Left lung (tissue), 14 donors: ENCODE measurements at places on chromosomes 3 and 15. TPM values are rescaled to one million over a fixed set of nuclear protein-coding genes. Genes with fewer than 3 reads are reported as not detected.

Gene STAC
- polyA plus RNA-seq = 1.6 TPM

Gene TMCO5A
- polyA plus RNA-seq = not detected

DNA sequence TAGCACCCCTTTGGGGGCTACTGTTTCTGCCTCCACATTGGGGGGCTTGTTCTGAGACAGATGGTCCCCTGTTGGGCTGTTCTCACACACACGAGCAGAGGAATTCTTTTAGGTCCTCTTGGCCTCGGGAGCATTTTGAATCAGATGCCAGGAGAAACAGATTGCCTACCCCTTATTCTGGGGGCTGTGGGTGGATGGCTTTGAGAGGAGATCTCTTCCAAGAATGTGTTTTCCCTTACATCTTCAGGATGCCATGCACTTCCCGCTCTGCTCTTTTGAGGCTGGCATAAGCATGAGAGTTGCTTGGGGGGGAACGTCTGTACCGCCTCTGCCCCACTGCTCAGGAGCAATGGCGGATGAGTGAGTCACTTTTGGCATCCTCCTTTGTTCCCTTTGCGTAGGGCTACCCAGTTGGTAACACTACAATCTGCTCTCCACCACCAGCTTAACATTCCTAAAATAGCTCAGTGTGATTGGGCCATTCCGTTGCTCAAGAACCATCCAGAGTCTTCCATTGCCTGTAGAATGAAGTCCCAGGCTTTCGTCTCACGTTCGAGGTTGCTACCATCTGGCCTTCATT lies 154.4 kb downstream of the RPLP1 start:
- no peak for DNase-seq

Gene RAB6B
- 5.9 TPM for polyA plus RNA-seq

Gene TTLL13
- 0.21 TPM for polyA plus RNA-seq

Gene ZNF80
- not detected for polyA plus RNA-seq

Gene SNTN
- 13.9 TPM for polyA plus RNA-seq

GRCh38 chr3:137065381-137065780 lies 107.6 kb downstream of the IL20RB start:
- DNase-seq = no peak

DNA sequence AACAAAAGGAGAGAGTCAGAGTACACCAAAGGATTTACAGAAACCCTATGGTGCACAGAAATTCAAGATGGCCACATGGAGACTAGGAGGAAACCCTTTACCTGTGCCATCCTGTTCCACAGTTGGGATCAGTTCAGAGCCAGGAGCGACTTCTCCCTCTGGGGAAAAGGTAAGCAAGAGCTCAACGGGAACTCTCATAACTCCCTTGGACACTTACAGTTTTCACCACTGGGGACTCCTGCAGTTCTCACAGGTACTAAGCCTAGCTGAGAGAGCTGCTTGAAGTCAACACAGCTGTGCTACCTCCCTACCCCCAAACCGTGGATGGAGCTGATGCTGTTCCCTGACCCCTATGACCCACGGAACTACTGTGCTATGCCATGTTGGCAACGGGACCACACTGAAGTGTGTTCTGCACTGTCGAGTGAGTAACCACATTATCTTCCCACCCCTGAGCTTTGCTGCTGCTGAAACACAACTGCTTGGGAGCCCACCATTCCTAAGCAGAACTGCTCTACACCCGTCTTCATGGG lies 606.8 kb downstream of the GBE1 start:
- DNase-seq = no peak

- DNase-seq = no peak
Observed at GRCh38 chr3:40333416-40333815, 23.9 kb downstream of the EIF1B start.

Gene NR1I2
- 0.46 TPM for polyA plus RNA-seq

- no peak for DNase-seq
Observed at GRCh38 chr15:89939910-89940309, 27.2 kb upstream of the ARPIN start.

Gene ZNF197
- 36.5 TPM for polyA plus RNA-seq

- DNase-seq = no peak
Observed at GRCh38 chr15:64284042-64284441, 71.9 kb downstream of the CSNK1G1 start.

Gene MOBP
- 0.08 TPM for polyA plus RNA-seq

DNA sequence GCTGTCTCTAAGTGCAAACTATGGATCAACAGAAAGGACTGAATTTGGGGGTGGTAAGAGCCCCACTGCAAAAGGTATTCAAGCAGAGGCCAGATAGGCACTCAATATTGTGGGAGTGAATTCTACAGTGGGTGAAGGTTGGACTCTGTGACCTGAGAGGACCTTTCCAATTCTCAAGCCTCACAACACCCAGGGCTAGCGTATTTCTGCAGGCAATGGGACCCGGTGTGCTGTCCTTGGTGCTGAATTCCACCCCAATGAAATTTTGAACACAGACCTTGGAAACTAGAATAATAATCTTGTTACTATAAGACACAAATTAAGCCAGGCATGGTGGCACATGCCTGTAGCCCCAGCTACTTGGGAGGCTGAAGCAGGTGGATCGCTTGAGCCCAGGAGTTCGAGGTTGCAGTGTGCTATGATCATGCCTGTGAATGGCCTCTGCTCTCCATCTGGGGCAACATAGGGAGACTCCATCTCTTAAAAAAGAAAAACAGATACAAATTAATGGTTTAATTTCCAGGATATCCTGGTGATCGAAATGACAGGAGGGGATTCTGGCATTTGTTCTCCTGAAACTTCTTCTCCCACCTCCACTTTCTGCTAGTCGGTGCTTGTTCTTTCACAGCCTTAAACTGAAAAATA lies 135.4 kb downstream of the RAB11A start:
- no peak for DNase-seq

Gene HIGD2B
- not detected for polyA plus RNA-seq

DNA sequence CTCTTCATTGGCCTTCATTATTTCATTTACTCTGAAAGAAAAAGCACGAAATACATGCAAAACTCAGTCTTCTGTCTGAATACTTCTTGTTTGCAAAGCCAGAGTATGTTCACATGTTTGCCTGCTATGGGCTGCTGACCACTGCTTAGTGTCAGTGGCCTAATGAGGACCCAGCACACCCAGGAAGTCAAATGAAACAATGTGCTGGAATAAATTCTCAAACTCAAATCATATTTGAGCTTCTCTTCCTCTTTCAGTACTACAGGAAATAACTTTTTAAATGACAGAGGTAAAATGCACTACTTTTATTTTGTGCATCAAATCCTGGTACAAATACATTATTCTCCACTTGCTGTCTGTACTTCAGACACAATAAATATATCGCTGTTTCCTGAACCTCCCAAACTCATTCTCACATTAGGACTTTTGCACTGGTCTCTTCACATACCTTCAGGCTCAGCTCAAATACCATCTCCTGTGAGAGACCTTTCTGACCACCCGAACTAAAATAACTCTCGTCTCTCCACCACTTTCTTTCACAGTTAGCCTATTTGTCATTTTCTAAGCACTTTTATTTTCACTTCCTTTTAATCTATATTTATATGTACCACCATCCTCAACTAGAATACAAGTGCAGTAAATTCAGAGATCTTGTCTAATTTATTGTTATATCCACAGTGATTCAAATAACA lies 176.8 kb downstream of the TUSC7 start:
- no peak for DNase-seq

Gene ZDHHC19
- 0.48 TPM for polyA plus RNA-seq

GRCh38 chr3:64141476-64141875 lies 83.8 kb downstream of the PRICKLE2 start:
- DNase-seq = no peak

DNA sequence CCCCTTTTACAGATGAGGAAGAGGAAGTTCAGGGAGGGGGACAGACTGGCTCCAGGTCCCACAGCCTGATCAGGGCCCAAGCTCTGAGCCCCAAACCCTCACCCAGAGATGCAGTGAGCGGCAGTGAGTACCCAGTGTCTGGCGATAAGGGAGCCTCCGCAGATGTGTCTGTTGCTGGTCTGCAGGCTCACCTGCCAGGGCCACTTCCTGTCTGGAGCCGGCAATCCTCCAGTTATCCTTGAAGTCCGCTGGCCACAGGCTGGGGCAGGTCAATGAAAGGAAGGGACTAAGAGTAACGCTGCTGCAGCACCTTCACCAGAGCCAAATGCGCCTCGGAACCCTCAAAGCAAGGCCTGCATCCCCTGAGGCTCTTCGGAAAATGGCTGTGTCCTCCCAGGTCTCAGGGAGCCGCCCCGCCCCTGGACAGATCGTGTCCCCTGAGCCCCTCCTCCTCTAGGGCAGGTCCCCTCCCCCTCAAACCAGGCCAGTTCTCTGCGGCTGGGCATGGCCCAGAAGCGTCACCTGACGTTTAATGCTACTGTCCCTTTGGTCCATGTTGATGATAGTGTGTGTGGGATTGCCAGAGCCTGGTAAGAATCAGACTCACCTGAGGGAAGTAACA lies 51.5 kb downstream of the MYL3 start:
- DNase-seq = peak; percentile 14

- no peak for DNase-seq
Observed at GRCh38 chr3:123821920-123822319, 62.2 kb downstream of the MYLK start.

Gene UBA5
- polyA plus RNA-seq = 66.1 TPM

DNA sequence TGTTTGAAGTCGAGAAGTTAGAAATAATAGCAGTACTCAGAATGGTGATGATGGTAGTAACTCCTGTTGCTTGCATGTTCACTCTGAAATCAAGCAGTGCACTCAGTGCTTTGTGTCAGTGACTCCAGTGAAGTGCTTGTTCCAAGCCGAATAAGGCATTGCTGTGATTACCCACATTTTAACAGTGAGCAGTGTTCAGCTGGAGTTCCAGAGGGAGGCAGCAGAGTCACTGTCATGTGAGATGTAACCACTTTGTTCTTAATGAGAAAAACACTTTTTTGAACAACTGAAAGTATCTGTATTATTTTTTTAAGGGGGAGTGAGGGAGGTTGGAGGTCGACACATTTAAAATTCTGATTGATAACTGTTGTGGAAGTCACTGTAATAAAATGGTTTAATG lies 3.7 kb downstream of the MDFIC2 start:
- no peak for DNase-seq

- DNase-seq = no peak
Observed at GRCh38 chr3:29465836-29466235, 185.0 kb downstream of the RBMS3 start.

DNA sequence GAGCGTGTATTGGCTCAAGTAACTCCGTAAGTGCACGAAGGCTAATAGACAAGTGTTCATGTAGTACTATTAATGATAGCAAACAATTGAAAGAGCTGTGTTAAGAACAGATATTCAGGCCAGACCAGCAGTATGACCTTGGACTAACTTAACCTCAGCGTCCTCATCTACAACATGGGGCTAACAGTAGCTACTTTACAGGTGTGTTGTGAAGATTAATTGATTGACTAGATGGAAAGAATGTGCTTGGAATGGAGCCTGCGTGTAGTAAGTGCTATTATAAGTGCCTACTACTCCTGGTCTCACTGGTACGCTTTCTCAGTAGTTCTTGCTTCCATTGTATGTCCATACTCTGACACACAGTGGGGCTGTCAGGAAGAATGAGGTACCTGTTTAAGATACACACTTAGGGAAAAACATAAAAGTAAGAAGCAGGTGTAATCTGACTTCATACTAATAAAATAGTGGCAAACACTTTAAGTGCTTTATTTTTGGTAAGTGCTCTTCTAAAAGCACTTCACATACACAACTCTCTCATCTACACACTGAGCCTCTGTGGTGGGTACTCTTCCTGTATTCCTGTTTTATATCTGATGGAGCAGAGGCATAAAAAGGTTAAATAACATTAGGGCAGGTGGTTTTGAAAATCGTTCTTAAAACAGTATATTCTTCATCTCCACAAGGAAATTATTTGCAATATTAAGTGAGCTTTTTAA lies 24.3 kb upstream of the FBXL22 start:
- DNase-seq = no peak

- DNase-seq = peak; percentile 31
Observed at GRCh38 chr3:47007001-47007400, 27.5 kb downstream of the NBEAL2 start.

Gene HDDC3
- 15.4 TPM for polyA plus RNA-seq

DNA sequence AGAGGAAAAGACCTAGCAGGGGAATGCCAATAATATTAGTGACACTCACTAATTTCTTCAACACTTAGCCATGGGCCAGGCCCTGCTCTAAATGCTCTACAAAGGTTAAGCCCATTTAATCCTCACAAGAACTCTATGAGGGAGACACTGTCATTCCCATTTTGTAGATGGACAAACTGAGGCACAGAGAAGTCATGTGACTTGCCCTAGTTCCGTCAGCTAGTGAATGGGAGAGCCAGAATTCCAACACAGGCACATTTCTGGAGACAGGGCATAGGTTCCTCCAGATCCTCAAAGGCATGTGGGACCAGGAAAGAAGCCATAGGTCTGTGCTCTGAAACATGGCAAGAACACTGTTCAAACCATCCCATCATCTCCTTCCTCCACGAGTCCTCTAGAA lies 31.5 kb downstream of the LOXL1 start:
- DNase-seq = no peak

- DNase-seq = no peak
Observed at GRCh38 chr15:58357529-58358476, 74.0 kb upstream of the LIPC start.

GRCh38 chr3:12768579-12769527 lies 9.8 kb upstream of the TMEM40 start:
- DNase-seq = no peak

GRCh38 chr3:39907981-39908380 lies 98.6 kb downstream of the MYRIP start:
- DNase-seq = no peak

GRCh38 chr3:186264608-186265400 lies 97.2 kb downstream of the DGKG start:
- DNase-seq = no peak

Gene FEZF2
- not detected for polyA plus RNA-seq

GRCh38 chr3:70774641-70775040 lies 462.2 kb upstream of the MDFIC2 start:
- DNase-seq = no peak

DNA sequence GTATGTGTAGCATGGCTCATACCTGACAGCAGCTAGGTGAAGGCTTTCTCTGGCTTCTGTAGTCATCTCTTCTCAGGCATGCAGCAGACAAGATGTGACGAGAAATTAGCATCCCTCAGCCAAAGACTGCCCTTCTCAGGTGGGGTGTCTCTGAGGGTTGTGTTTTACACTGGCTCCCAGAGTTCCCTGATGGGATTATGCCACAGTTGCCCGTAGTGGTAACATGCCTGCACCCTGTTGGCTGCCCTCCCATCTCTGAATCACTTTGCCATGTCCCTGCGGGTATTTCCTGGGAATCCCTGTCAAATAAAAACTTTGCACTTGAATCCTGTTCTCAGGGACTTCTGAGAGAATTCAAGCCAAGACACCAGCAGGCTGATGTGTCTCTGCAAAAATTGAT lies 70.5 kb downstream of the LRTM1 start:
- no peak for DNase-seq

Gene C3orf49
- polyA plus RNA-seq = 1.1 TPM

- no peak for DNase-seq
Observed at GRCh38 chr15:91400481-91400880, 300.4 kb downstream of the SV2B start.

Gene ATP13A4
- 60.1 TPM for polyA plus RNA-seq

Gene WNT7A
- polyA plus RNA-seq = 0.76 TPM
